ENCODE measurements at places on chromosomes 12 and 14. TPM values are rescaled to one million over a fixed set of nuclear protein-coding genes. Genes with fewer than 3 reads are reported as not detected.

Gene TAS2R10
- polyA plus RNA-seq = 0.04 TPM

Gene BCL2L14
- polyA plus RNA-seq = not detected

Gene INSM2
- not detected for polyA plus RNA-seq

Gene RNU4-1
- not detected for polyA plus RNA-seq

Gene ST8SIA1
- 0.93 TPM for polyA plus RNA-seq

DNA sequence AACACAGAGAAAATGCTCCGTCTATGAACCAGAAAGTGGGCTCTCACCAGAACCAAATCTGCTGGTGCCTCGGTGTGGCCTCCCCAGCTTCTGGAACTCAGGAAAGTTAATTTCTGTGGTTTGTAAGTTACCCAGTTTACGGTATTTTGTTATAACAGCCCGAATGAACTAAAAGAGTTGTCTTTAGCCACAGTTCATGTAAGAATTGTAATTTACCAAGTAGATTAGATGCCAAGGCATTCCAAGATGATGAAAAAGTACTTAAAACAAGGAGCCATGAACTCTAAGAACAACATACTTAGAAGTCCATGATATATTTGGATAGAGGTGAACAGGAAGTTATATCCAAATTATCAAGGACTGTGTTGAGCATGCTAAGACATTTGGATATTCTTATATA lies 259.9 kb upstream of the GARIN6 start:
- DNase-seq = no peak

DNA sequence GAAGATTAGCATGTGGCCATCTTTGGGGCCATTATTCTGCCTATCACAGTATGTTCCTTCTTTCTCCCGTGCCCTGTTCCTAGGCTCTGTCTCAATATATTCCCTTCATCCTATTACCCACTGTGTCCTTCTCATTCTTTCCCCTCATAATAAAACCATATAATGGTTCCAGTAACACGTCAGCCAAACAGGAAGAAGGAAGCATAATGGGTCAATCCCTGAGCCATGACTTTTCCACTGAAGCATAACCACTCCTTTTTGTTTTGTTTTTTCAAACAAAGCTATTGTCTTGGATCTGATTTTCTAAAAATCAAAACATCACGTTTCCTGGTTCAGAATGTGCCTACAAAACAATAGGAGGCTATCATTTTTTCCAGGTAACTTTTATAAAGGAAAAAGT lies 21.3 kb upstream of the RHOJ start:
- no peak for DNase-seq

- DNase-seq = no peak
These were observed 45.0 kb upstream of the REP15 start for GRCh38 chr12:27651201-27651600.

- peak; percentile 65 for DNase-seq
These were observed 100.7 kb downstream of the C2CD5 start for GRCh38 chr12:22443379-22444316.

DNA sequence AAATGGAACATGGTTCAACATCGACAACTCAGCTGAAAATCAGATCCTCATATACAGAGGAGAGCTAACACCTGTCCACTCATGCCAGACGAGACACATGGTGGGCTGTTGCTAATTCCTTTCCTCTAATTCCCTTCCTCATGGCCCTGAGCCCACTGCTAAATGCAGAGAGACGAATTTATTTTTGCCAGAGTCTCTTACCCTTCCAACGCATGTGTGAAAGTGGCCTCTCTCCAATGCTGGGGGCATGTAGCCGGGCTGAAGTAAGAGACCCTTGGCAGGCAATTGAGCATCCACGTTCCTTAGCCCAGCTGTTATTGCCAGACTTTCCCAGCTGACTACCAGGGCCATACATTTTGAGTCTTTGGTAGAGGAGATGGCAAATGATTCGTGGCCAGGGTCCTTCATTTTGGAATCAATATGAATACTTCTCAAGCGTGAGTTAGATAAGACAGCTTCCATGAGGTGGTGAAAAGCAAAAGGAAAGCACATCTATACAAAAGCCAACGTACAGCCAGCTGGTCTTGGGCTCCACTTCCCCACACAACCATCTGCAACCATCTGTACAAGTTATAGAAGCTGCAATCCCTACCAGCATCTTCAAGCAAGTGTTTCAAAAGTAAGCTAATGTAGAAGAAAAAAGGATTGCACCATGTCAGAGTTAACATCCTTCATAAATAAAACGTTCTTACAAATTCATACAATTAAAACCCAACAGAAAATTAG lies 28.6 kb downstream of the CORO1C start:
- no peak for DNase-seq

DNA sequence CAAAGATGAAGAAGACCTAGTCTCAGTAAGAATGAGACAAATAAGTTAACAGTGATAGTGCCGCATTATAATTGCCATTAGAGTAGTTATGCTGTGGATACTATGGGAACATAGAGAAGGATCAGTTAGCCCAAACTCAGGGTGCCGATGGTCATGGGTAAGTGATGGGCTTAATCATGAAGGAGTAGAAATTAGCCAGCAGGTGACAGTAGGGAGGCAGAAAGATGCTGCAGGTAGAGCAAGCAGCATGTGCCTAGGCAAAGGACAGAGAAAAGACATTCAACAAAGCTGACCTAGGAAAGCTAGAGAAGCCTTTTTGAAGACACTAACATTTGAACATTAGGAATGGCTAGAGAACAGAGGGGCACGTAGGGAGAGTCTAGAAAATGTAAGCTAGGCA lies 30.6 kb upstream of the PTPRQ start:
- no peak for DNase-seq

DNA sequence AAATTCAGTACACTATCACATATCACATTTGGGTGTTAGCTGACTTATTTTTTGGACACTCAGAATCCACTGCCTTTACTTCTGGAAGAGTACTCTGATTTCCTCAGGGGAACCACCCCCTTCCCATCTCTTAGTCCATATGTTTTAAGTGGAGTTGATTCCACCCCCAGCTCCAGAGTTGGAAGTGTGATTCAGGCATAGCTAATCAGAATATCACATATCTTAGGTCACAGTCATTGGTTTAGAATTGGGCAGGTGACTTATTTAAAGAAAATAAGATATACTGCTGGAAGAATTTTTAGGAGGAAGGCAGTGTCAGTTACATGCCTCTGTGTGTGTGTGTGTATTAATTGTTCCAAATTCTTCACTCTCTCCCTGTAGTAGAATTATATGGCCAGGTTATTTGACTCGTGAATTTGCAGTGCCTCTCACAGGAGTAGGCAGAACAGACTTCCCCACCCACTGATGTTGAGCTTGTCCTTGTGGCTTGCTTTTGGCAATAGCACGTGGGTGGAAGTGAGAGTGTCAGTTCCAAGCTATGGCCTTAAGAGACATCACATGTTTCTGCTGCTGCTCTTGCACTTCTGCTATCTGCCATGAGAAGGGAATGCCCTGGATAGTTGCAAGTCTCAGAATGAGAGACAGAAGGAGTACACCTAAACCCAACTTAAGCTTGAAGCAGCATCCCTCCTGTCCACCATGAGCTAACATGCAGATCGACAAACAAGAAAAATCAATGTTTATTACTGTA lies 6.4 kb upstream of the GAS2L3 start:
- peak; percentile 27 for DNase-seq

DNA sequence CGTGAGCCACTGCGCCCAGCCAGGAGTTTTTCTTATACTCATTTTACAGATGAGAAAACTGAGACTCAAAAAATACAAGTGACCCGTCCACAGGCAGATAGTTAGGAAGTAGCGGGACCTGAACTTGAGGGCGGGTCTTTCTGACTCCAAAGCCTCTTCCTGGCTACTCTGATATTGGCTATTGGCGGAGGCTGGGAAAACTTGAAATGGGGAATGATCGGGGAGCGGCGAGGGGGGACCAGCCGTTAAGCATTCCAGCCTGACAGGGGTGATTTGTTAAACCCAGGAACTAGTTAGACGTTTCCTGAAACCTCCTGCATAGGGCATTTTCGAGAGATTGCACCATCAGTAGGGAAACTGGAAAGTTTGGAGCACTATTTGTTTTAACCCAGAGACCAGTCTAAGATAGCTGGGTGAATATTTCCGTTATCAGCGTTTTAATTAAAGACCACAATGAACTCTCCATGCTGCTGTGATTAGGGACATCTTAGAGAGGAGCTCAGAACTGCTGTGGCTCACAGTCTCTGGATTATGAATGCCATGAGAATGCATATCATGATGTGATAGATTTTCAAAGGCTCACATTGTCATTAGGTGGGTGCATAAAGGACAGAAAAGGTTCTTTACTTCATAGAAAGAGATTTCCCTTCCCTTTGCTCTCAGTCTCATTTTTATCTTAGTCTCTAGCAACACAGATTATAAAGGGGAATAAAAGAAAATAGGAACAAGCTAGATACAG lies 2.5 kb downstream of the NR1H4 start:
- DNase-seq = no peak

DNA sequence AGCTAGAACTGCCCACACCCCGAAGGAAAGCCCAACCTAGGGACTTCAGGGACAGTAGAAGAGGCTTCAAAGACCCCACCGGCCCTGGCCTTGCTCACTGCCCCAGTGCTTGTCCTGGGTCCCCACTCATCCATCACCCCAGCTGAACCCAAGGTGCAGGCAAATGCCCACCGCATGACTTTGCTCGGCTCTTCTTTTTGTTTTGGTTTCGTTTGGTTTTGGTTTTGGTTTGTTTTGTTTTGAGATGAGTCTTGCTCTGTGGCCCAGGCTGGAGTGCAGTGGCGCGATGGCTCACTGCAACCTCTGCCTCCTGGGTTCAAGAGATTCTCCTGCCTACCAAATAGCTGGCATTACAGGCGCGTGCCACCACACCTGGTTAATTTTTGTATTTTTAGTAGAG lies 9.0 kb downstream of the CCDC85C start:
- no peak for DNase-seq

DNA sequence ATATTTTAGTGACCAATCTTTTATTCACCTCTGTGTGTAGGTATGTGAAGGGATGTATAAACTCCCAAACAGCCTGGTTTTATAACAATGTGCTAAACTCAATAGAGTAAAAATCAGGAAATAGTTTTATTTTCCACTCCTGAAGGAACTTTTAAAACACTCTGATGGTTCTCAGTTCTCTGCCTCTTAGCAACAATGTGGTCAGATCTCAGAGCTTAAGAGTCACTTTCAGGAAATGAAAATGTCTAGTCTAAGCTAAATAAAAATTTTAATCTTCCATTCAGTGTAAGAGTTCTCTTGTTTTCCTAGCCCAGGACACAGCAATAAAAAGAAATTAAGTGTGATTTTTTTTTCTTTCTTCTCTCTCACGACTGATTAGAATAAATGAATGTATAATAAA lies 718.0 kb downstream of the C12orf50 start:
- DNase-seq = no peak
